ENCODE measurements at places on chromosomes 3 and 15.

GRCh38 chr3:10764259-10765051, 51.6 kb upstream of the SLC6A11 start:
- no peak for DNase-seq

DNA sequence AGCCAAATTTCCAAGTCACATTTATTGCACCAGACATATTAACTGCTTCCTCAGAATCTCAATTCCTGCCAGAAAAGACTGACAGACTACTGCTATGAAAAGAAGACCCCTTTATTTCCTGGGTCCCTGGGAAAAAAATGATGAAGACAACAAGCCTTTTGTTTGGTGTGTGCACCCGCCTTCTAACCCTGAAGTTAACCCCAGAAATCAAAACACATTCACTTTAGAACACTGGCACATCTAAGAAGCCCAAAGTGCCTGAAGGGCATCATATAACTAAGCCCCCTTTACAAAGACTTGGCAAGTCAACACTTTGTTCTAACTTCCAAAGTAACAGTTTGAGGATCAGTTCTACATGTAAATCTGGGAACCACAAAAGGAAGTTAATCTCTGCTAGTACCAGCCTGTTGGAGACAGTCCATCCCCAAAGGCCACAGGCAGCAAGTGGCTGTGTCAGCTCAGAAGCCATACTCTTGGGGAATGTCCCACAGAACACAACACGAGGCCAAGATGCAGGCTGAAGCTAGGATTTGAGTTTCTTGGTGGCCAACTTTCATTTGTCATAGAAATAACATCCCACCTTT, 16.3 kb upstream of the ATP1B3 start:
- no peak for DNase-seq

DNA sequence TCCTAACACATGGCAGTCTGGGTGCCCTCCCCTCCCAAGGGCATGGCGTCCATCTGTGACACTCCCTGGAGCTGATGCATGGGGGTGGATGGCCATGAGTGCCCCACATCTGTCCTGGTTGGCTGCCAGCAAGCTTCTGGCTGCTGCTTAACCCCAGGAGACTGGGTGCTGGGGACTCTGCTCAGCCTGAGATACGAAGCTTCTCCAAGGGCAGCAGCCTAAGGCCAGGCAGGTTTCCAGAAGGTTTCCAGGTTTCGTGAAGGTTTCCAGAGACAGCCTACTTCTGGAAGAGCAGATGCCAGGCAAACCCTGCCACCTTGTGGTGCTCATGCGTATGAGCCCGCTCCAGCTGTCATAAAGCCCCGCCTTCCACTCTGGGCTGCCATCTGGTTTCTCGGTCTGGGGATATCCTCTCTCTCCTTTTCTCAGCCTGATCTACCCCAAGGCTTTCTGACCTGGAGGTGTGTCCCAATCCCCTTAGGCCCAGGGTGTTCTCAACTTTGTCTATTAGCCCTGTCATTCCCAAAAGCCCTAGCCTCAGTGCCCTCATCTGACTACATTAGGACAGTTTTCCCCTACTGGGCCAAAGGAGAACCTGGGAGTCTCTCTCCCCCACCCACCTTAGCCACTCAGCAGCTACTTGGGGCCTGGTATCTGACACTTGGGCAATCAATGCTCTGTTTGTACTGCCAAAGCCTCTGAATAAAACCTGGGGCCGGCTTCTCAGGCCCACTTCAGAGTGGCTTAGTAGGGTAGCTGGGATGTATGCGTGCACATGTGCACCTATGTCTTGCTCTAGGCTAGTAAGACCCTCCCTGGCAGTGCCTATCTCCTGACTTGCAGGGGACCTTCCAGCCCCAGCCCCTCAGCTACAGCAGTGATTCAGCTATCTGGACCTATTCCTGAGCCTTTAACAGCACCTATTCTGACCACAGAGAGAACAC, 12.0 kb downstream of the MRPL46 start:
- no peak for DNase-seq

GRCh38 chr15:39623529-39623931, 42.7 kb downstream of the THBS1 start:
- no peak for DNase-seq

DNA sequence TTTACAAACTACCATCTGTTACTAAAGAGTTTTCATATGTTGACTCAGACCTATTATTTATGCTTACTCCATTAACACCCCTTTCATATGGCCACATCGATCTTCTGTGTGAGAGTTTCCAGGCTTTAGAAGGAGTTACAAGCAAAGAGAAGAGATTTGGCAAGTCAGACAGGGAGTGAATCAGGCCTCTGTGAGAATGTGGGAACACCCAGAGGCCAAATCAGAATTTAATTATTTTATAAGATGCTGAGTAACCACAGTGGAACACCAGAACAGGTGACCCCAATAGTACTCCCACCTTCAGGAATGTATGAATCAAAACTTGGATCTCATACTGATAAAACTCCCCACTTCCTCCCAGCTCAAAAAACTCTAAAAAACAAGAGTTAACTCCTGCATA, 42.0 kb downstream of the IFT57 start:
- DNase-seq: no peak

- no peak for DNase-seq
These were observed 250.8 kb upstream of the THBS1 start for GRCh38 chr15:39330061-39330460.

DNA sequence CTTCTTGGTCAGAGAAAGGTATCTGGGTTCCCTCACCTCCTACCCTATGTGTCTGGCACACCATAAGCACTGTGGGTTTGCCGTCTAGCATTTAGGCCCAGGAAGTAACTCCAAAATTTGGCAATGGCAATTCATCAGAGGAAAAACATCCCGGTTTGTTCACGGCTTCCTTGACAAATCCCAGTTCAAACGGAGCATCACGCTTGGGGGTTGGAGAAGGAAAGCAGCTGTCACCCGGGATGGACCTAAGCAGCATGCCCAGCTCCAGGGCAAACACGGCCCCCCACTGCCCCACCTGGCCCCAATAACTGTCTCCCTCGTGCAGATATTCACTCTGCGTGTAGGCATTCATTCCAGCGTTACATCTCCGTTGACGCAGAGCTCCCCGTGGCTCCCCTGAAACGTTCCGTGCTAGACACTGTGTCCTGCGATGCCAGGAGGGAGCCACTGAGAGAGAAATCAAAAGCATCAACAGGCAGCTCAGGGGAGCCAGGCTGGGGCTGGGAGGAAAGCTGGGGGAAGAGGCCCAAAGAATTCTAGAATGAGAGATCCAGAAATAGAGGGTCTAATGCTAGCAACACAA, 41.4 kb downstream of the NTRK3 start:
- no peak for DNase-seq

DNA sequence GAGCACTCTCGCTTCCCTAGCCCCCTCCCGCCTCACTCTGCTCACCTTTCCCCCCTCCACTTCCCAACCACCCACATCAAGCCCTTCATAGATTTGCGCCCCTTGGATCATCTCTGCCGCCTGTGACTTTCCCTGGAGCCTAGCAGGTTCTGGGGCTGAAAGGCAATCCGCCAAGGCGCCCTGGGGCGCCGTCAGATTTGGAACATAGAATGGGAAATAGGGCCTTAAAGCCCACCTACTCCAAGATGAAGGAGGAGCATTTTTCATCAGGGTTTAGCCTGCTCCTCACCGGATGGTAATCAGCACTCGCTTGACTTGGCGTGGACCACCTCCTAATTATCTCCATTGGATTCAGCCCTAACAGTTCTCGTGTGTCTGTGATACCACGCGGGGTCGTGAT, 1.3 kb downstream of the CPNE4 start:
- no peak for DNase-seq

DNA sequence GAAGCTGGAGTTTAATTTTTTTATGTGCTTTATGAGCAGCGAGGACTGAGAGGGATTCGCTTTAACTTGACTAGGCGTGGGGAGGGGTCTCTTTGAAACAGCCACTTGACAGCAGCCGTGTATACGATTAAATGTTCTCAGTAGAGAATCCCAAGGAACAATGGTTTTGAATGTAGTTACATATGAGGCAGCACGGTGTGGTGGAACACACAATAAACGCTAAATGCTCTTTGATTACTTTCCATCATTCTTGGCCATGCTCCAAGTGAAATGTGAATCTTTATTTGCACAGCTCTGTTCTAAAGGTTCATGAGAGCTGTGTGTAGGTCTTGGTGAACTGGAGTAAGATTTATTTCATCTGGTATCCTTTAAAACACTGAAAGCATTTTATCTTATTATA, 251.4 kb upstream of the TGFBR2 start:
- no peak for DNase-seq

DNA sequence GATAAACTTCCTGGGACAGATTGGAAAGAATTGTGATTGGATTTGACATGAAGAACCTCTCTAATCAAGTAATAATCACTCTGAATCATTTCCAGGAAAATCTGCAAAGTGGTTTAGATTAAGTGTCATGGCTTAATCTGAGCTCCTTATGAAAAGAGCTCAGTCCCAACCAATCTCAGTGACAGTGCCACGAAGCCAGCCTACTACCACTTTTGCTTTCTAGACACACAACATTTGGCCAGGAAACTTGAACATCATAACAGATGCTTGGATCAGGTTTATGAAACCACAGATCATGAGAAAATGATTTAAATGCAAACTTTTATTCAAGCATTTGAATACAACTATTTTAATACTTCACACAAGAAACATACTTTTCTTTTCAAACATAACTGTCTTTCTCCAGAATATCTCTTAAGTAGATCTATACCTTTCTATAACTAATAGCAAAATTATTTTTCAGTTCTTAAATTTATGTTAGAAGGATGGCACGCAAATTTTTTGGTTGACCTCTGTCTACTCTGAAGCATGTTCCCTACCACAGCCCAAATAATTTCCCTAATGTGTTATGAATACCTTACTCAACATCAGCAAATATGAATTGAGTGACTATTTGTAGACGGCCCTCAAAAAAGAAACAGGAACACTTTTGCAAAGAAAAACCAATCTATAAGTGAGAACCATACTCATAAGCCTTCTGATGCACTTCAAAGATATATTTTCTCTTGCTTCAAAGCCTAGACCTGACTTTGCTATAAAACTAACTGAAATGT, 495.0 kb upstream of the ZNF385D start:
- DNase-seq: no peak

DNA sequence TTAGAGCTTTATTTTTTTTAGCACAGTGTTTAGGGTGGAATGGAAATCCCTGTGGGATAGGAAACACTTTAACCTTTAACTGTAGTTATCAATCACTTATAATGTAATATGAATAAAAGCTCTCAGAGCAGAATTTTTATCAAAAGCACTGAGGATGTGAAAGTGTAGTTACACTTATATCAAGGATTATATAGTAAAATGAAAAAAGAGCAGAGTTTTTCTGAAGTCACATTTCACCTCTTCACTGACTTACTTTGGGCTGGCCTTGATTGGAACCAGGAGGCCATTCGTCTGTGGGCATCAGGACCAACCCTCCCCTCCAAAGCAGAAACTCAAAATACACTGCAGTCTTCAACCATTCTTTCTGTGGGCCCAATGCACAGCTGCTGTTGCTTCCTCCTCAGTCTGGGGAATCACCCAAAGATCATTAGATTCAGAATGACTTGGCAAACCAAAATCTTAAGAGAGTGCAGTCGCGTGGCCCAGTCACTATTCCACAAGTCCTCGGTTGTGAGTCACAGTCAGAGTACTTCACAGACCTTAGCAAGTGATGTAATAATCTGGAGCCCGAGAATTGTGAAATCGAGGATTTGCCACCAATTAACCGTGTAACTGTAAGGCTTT, 132.6 kb upstream of the COL8A1 start:
- peak; percentile 70 for DNase-seq

GRCh38 chr3:131221731-131222130, 159.8 kb upstream of the NUDT16 start:
- DNase-seq: peak; percentile 2

DNA sequence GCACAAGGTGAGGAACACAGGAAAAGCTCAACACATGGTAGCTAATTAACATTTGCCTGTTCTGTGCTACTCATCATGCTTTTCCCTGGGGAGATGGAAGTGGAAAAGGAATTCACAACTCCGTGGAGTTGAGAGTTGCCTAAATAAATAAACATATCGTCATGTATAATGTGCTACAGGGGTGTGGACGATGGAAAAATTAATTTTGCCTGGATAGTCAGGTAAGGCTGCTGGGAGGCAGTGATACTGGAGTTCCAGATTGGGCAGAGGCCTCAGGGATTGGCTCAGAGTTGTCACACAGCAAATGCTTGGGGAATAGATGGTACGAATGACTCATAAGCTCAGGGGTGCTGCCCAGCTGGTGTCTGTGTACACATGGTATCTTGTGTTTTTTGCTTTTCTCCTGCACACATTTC, 3.1 kb upstream of the ABHD6 start:
- peak; percentile 13 for DNase-seq

DNA sequence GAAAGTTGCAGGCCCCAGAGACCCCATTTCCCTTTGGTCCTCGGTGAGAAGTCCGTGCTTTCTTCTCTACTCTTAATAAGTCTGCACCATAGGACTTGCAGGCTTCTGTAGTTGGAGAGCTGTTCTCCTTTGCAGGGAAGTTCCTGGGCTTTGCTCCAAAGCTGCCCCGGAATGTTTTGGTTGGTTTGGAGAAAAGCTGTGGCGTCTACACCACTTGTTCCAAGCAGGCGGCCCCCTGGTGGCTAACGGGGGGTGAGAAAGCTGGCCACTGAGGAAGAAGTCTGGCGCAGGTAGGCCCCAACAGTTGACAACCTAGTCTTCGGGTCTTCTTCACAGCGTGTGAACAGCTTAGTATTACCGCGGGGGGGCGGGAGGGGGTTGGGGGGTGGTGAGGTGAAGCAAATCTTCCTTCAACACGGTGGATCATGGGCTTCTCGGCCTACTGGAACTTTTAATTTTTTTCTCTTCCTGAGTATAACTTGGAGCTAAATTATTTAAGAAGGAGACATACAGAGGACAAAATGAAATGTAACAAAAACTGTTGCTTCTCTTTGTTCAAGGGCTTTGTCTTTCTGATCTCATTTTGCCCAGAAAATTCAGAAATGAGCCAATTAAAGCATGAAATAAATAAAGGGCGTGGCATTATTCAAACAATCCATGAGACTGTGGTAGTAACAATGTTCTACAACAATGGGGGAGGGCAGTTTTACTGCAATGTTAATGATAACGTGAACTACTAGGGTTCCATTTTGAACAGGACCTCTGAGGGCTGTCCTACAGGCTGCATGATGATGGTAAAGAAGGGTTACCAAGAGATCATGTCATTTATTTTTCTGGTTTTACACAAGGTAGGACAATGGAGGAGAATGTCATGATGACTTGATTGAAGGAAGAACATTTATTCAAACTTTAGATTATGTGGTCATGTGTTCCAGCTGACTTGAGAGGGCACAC, 2.2 kb upstream of the THRB start:
- DNase-seq: no peak

GRCh38 chr3:135970506-135971116, 5.1 kb downstream of the PPP2R3A start:
- no peak for DNase-seq

- DNase-seq: peak; percentile 11
These were observed 461.5 kb upstream of the PPP2R3A start for GRCh38 chr3:135503760-135504686.

GRCh38 chr15:71687902-71688508, 122.3 kb upstream of the NR2E3 start:
- DNase-seq: no peak

- DNase-seq: no peak
These were observed 65.0 kb upstream of the IQSEC1 start for GRCh38 chr3:13137941-13138832.

Data from amniotic stem cell (primary cell).